ENCODE measurements at places on chromosomes 3 and 15. TPM values are rescaled to one million over a fixed set of nuclear protein-coding genes. Genes with fewer than 3 reads are reported as not detected.

The CADM2 gene
- 0.23 TPM for total RNA-seq

DNA sequence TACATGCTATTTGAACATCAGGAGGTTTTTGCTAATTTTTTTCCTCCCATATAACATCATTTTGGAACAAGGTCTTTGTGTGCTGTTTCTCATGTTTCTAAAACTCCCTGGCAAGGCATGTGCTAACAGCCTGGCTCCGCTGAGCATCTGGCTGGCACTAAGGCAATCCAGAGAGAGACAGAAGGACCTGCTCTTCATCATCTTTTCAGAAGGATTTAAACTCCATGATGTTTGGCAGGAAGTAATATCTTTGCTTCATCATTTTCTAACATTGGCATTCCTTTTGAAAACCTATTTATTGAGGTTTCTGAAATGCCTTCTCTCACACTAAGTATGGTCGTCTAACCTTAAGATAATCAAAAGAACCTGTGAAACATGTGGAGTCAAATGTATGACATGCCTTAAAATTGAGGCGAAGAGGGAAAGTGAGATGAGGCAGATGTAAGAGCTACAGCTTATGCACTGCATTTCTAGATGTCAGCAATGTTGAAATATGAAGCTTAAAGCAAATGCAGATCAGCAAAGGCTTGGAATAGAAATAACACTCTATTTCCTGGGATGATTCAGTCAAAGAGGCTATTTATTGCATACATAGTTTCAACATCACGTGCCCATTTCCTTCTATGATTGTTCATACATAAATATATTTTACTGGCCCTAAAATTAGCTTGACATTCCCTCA lies 592.0 kb downstream of the ZNF385D start:
- DNase-seq: no peak

GRCh38 chr15:77040673-77041072 lies 30.2 kb downstream of the TSPAN3 start:
- no peak for DNase-seq

The PSTPIP1 gene
- total RNA-seq: 110 TPM

DNA sequence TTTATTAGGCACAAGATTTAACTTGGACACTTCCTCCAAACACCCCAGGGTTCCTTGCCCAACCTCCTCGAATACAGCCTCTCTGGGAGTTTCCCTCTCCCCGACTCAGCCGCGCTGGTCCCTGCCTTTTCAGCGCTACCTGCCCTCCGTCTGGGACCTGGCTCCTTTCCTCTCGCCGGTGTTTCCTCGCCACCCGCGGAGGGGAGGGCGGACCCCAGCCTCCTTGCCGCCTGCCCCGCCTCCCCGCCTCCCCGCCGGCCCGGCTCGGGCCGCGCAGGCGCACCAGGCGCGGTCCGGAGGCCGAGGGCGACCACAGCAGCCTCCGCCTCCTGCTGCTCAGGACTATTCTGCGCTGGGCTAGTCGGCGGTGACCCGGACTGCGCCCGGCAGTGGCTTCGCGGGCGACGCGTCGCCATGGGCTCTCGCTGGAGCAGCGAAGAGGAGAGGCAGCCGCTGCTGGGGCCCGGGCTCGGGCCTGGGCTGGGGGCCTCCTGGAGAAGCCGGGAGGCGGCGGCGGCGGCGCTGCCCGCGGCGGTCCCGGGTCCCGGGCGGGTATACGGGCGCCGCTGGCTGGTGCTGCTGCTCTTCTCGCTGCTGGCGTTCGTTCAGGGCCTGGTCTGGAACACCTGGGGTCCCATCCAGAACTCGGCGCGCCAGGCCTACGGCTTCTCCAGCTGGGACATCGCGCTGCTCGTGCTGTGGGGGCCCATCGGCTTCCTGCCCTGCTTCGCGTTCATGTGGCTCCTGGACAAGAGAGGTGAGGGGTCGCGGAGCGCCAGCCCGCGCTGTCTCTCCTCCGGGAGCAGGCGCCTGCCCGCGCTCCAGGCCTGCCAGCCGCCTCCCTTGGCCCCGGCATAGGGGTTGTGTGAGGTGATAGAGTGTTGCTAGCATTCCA lies at the start of gene SLC49A4:
Gene SLC49A4, plus strand, starts transcription at position 291 of the 895 bp plus-strand sequence. Its CDS starts 124 bp downstream, at position 415.
- no peak for DNase-seq

GRCh38 chr15:80755885-80756284 lies 23.3 kb upstream of the CEMIP start:
- DNase-seq: no peak

- no peak for DNase-seq
These were observed 1.4 kb downstream of the AEN start for GRCh38 chr15:88622605-88622975.

The PDHB gene
- total RNA-seq: 49.2 TPM

- no peak for DNase-seq
These were observed 952 bp upstream of the CHST2 start for GRCh38 chr3:143118630-143119008.

DNA sequence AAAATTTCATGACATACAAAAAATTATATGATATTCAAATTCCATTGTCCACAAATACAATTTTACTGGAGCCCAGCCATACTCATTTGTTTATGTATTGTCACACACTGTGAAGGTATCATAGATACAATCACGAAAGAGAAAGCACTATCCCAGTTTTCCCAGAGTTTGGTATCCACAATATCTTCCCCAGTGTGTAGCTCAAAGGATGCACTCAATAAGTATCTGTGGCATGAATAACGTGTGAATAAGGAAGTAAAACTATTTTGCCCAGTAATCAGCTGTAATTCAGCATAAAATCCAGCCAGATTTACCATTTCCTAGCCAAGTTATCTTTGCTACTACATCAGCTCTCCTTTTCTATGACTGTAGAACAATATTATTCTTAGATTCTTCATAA lies 131.3 kb upstream of the KCNMB2 start:
- DNase-seq: no peak

DNA sequence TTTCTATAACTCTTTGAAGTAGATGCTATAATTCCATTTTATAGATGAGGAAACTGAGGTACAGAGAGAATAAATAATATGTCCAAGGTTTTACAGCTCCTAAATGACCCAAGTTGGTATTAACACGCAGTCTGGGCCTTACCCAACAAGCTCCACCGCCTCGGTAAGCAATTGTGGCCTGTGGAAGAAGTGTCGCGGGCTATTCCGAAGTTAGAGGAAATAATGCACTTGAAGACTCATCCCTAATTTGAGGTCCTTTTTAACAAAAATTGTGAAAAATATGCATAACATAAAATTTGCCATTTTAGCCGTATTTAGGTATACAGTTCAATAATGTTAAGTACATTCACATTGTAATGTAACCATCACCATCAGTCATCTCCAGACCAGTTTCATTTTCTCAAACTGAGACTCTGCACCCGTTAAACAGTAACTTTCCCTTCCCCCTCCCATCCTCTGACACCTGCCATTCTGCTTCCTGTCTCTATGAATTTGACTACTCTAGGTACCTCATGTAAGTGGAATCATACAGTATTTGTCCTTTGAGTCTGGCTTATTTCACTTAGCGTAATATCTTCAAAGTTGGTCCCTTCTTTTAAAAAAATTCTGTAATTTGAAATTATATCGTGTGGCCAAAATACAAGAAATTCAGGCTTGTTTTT lies 18.2 kb downstream of the IDH3A start:
- no peak for DNase-seq

DNA sequence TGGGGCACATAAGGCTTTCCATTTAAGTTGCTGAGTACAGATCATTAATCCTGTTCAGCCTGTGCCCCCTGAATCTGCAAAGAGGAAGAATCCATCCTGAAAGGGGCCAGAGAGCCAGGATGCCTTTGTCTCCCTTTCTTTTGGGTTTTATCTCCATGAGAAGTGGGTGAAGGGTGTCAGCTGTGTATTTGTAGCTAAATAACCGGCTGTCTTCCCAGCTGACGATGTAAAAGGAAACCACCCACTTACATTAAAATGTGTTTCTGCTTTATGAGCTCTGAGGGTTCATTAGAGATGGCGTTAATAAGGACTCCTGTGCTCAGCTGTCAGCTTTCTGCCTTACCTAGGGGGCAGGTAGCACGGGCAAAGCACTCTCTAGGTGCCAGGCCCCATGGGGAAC lies 83.4 kb downstream of the SLCO3A1 start:
- DNase-seq: no peak

The SIDT1 gene
- 45.2 TPM for total RNA-seq

DNA sequence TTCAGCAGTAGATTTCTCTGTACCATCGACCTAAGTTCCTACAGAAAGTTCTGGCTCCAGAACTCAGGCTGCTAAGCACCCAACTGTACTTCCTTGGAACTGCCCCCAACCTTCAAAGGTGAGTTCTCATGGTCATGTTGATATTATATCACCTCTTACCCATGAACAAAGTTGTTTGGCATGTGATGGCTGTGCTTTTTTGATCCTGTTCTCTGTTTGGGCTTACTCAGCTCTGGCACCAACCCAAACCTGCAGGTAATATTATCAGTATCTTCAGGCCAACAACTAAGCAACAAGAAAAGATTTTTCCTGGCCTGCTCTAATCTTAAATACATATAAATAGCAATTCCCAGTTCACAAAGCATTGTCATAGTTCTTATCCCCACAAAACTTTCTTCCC lies 318.7 kb upstream of the LMCD1 start:
- no peak for DNase-seq

DNA sequence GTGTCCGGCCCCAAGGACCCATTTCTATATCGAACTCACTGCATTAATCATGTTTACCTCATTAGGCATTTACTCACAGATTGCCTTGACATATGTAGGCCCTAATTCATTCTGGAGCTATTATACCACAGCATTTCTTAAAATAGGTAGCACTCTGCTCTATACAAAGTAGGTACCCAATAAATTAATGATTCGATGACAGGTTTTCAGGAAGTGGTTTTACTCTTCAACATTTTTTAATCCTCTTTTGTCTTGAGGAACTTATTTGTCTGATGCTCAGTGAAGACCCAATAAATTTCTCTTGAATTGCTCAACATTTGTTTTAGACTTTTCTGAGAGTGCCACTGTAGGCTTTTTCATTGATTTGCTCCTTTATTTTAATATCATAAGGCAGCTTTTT lies 12.1 kb downstream of the TGFBR2 start:
- no peak for DNase-seq

DNA sequence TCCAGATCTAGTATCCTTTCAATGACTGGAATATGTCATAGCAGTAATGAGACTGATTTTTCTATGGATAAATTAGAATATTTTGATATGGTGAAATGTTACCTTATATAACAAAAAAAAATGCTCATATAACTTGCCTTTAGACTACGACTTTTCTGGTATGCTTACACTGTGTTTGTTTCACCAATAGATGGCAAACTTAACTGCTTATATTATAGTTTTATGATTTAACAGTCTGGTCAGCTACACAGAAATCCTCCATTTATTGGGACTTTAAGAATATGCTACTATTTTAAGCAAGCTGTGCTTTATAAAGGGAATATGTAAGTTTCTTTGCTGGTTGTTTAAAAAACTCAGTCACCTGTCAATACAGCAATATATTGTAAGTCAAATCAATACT lies 205.6 kb downstream of the VGLL3 start:
- DNase-seq: no peak

DNA sequence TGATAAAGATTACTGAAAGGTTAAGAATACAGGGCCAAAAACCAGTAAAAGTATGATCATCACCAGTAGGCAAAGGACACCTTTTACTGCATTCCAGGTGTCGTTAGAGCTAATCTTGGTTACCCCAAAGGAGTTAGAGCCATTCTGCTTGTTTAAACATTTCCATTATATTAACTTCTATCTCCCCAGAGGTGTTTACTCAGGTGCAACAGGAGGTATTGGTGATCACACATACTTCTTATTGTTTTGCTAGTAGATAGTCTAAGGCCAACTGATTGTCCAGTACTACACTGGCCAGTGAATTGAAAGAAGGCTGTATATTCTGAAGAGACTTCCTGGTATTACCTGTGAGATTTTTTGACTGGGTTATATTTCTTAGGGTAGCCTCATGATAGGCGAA lies 22.8 kb downstream of the MKRN3 start:
- DNase-seq: no peak
